Choroid plexus epithelial cell (primary cell): ENCODE measurements at places on chromosomes 16 and 17.

DNA sequence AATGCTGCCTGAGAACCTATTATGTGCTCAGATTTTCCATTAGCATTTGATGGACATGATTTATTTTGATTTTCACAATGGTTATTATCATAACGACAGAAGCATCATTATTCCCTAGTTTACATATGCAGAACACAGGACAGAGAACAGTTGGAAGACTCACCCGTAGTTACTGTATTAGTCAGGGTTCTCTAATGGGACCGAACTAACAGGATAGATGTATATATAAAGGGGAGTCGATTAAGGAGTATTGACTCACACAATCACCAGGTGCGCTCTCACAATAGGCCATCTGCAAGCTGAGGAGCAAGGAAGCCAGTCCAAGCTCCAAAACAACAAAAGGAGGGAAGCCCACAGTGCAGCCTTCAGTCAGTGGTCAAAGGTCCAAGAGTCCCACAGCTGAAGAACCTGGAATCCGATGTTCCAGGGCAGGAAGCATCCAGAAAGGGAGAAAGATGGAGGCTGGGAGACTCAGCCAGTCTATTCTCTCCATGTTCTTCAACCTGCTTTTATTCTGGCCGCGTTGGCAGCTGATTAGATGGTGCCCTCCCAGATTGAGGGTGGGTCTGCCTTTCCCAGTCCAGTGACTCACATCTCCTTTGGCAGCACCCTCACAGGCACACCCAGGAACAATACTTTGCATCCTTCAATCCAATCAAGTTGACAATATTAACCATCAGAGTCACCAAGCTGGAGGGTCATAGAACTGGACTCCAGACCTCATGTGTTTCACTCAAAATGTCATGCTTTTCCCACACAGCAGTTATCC is 92.7 kb upstream of the XYLT1 start:
- DNase-seq, result no peak

DNA sequence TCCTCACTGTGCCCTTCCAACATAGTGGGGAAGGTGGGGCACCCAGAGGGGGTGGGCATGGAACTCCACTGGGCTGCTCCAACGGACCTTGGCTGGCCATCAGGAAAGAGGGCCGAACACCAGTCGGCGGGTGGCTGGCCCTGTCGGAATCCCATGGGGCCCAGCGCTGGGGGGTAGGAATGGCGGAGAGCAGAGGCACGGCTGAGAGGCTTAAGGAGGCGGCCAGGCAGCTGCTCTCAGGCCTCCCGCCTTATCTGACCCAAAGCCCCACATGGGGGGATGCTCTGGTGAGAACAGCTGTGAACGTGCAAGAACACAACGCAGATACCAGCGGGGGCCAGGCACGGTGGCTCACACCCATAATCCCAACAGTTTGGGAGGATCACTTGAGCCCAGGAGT is 4.4 kb upstream of the MYO1C start:
- no peak for DNase-seq

- no peak for DNase-seq
Observed at GRCh38 chr16:23428351-23428750, 24.6 kb downstream of the COG7 start.

- no peak for DNase-seq
Observed at GRCh38 chr16:88308441-88309173, 74.2 kb upstream of the ZNF469 start.

- no peak for DNase-seq
Observed at GRCh38 chr16:67723911-67724305, 4.8 kb upstream of the GFOD2 start.

DNA sequence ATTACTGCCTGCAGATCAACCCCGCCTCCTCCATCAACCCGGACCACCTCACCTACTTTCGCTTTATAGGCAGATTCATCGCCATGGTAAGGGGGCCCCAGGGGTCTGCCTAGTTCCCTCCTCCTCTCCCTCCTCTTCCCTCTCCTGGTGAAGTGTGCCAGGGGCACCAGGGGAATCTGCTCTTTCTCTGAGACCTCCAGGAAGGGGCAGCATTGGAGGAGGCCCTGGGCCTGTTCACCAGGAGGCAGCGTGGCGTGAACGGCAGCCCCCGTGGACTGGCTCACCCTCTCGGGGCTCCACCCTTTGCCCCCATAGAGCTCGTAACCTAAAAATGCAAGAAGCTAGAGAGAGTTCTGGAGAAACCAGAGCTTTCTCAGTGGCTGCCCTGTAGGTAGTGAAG is 17.1 kb upstream of the CLEC18A start:
- DNase-seq, result no peak

DNA sequence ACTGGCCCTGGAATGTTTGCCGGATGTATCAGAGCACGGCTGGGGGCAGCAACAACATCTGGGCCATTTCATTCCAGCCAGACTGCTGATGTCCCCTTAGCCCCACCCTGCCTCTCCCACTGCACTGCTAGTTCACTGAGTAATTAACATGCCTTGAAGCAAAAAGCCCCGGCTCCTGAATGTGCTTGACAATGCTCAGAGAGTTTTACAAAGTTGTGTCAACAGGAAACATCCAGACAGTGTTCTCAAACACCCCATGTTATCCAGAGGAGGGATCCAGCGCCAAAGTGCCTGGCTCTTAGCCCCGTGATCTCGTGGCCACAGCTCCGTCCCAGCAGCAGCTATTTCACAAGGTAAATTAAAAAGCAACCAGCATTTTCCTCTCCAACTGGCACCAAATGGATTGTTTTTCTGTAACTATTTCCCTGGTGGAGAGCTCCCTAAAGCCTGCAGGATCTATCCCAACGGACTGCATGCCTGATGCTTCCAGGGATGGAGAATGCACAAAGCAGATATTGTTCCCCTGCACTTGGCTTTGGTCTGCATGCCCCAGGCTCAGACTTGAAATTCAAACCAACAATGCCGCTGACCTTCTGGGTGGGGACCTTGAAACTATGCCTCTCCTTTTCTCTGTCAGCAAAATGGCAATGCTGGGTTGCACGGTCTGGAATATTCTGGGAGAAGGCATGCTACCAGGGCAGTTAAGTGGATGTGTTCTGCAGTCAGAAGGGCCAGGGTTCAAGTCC is 115.6 kb upstream of the CDH5 start:
- peak; percentile 88 for DNase-seq

DNA sequence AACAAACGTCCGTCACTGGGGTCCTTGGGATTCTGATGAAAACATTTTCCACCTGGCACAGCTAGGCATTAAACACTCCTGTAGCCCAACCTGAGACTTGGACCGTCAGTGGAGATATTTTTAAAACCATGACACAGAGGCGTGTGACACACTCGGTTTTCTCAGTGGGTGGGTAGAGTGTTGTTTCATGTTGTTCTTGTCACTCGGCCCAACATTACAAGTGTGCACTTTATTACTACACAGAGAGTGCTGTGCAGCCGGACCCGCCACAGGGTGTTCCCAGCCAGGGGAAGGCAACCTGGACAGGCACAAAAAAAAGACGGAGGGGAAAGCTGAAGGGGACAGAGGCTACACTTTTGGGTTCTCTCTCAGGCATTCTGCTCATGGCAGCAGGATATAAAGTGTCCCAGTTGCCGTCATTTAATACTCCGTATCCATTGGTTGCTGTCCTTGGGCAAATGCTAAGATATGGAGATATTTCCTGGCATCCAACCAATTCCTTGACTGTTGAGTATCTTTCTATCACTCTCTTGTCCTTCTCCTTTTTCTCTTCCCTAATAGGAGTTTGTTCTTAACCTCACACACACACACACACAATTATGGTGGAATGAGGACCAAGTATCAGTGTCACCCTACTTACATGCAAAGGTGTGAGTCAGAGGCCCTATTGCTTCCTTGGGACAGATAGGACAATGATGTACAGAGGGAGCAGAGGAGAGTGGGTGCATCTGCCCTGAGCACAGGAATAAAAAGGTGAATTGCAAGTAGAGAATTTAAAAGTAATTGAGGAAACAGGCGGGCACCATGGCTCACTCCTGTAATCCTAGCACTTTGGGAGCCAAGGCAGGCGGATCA is 154.1 kb upstream of the SOX9 start:
- DNase-seq, result no peak

- no peak for DNase-seq
Observed at GRCh38 chr17:52227926-52228325, 69.4 kb upstream of the CA10 start.

- no peak for DNase-seq
Observed at GRCh38 chr17:65634533-65634932, 73.1 kb upstream of the AXIN2 start.

- no peak for DNase-seq
Observed at GRCh38 chr16:78566397-78567073, 467.1 kb downstream of the WWOX start.

GRCh38 chr17:10792151-10792550 is 11.7 kb downstream of the TMEM238L start:
- no peak for DNase-seq

DNA sequence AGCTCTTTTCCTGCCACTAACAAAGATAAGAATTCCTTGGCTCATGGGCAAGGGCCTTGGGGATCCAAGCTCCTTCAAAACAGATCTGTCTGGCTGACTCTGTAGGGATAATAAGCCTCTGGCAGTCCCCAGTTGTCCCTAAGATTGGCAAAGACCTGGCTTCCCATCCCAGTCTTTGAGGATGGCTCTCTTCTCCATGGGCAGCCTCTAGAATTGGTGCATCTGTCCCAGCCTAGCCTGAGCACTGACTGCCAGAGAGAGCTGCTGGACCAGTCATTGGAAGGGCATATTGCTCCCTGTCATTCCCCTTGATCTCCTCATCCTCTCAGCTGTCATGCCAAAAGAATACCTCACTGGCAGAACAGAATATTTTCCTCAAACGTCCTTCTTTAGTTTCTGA is 13.2 kb upstream of the CUEDC1 start:
- DNase-seq, result no peak

DNA sequence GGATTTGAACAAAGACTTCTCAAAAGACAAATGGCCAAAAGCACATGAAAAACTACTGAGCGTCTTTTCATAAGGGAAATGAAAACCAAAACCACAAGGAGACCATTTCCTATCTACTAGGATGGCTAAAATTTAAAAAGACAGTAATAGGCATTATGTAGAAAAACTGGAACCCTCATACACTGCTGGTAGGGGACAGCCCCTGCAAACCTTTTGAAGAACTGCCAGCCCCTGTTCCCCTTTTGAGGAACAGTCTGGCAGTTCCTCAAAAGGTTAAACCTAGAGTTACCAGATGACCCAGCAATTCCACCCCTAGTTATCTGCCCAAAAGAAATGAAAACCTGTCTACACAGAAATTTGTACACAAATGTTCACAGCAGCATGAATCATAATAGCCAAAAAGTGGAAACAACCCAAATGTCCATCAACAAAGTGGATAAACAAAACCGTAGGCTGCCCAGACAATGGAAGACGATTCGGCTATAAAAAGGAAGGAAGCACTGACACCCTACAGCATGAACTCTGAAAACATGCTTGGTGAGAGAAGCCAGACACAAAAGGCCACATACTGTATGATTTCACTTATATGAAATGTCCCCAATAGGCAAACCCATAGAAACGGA is 22.9 kb downstream of the CDIP1 start:
- no peak for DNase-seq

GRCh38 chr16:83738923-83739503 is 68.8 kb upstream of the HSBP1 start:
- DNase-seq, result peak; percentile 44

DNA sequence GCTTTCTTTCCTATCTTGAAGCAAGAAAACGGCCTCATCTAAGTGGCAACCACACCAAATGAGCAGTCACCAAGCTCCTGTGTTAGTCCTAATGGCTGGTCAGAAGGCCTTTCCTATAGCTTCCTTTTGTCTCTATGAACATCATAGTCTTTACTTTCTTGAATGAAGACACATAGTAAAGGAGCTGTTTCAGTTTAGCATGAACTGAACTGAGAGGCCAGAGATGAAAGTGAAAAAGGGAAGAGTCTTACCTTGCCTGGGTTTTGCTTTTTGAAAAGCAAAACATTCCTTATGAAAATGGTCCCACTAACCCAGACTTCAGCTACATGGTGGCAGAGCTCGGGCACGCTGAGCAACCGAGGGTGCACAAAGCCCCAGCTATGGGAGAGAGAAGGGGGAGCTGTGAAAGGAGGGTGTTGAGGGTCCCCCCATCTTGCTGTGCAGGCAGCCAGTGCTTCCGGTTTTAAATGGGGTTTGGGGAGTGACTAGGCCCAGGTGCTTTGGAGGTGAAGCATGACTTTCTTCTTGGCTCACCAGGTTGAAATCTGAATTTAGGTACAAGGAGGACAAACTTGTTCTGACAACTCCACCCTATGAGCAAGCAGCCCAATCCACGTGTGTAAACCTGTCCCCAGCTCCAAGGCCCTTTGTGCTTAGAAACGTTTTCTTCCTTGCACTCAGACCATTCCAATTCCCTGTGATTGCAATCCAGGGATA is 9.1 kb upstream of the PSMC3IP start:
- no peak for DNase-seq

DNA sequence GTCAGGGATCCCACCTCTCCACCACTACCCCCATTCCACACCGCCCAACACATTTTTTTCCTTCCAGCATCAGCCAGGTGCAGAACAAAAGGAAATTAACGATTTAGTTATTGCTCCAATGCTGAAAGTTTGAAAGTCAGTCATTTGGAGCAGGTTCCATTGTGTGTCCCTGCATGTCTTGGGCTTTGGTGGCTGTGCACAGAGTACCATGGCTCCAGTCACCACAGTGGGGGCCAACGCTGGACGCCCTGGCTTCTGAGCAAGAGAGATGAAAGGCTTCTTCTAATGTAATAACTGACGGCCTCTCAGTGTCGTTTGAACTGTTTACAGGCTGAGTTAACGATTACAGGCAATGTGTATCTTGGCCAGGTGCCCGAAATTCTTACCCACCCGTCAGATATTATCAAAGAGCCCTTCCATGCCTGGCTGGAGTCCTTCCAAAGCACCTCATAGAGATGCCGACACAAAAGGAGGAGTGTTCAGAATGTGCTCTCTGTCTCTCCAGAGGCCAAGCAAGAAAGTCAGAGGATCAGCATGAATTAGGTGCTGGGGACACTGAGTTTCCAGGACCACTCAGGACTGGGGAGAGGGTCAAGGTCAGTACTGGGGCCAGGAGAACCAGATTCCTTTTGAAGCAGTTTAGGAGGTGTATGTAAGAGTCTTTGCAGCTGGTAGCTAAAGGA is 25.9 kb downstream of the RNF43 start:
- DNase-seq, result peak; percentile 57
